ENCODE measurements at places on chromosomes 7 and 10.

GRCh38 chr10:7706534-7707073 lies 3.5 kb downstream of the ITIH2 start:
- H3K4me3 ChIP-seq, result no peak overlapping the region
- H3K27me3 ChIP-seq, result no peaks in the 10 kb centered on the region
- H3K36me3 ChIP-seq, result no peaks in the 10 kb centered on the region
- H3K27ac ChIP-seq, result no peak overlapping the region

DNA sequence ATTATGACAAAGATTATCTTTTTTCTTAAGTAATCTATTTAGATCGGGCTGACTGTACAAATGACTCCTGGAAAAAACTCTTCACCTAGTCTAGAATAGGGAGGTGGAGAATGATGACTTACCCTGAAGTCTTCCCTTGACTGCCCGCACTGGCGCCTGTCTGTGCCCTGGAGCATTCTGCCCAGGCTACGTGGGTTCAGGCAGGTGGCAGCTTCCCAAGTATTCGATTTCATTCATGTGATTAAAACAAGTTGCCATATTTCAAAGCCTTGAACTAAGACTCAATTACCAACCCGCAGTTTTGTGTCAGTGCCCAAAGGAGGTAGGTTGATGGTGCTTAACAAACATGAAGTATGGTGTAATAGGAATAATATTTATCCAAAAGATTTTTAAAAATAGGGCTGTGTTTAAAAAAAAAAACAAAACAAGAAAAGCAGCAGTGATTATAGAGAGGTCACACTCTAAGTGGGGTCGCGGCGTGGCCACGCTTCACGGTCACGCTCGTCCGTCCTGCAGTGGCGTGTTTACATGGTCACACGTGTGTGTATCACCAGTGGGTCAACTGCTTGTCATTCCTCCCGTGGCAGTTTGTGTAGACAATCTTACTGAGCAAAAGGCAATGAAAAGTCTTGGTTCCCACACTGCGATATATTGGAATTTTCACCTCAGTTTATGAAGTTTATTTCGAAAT lies 10.8 kb downstream of the INSIG1 start:
- H3K36me3 ChIP-seq, result peaks cover 41% of the 10 kb centered on the region
- H3K27ac ChIP-seq, result no peak overlapping the region
- no peak for DNase-seq

DNA sequence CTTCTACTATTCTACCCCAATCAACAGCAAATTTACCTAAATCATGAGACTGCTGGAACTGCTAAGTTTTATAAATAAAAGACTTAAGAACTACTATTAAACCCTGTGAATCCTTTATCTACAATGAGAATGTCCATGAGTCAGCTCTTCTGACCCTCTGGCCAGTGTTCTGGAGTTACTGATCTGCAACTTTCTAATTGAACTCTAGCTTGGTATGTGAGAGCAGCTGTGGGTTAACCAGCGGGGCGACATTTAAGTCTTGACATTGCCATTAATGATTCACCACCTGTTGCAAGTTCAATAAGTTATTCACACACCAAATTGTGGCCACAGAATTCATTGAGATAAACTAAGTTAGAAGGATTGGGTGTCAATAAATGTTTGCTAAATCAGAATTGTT lies 359.8 kb downstream of the PCDH15 start:
- H3K36me3 ChIP-seq, result no peaks in the 10 kb centered on the region
- no peaks in the 10 kb centered on the region for H3K27me3 ChIP-seq
- H3K27ac ChIP-seq, result no peak overlapping the region
- no peak for DNase-seq
- no peaks in the 10 kb centered on the region for H3K4me1 ChIP-seq

DNA sequence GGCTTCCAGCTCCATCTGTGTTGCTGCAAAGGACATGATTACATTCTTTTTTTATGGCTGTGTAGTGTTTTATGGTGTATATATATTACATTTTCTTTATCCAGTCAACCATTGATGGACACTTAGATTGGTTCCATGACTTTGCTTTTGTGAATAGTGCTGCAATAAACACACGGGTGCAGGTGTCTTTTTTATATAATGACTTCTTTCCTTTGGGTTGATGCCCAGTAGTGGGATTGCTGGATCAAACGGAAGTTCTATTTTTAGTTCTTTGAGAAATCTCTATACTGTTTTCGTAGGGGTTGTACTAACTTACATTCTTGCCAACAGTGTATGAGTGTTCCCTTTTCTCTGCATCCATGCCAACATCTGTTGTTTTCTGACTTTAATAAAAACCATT lies 189.7 kb downstream of the ACTR3B start:
- no peak overlapping the region for H3K27ac ChIP-seq
- no peaks in the 10 kb centered on the region for H3K36me3 ChIP-seq
- H3K27me3 ChIP-seq, result no peaks in the 10 kb centered on the region
